ENCODE measurements at places on chromosomes 2 and 18.

GRCh38 chr2:43284967-43285366 lies 58.6 kb upstream of the ZFP36L2 start:
- no peak for DNase-seq

GRCh38 chr2:12597610-12598009 lies 119.1 kb upstream of the TRIB2 start:
- DNase-seq: no peak

DNA sequence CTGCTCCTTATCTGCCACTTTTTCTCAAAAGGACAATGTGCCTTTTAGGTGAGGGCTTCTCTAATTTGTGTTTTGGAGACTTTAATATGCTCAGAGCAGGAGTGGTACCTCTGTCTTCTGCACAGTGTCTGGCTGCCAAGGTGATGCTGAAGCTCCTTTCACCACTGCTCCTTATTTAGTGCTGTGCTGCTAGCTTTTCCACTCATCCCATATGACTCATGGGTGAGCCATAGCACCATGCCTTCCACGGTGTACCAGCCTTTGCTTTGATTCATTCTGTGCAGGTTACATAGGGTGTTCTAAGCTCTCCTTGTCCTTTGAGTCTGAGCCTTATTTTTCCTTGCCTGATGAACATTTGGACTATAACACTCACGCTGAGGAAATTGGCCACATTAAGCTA lies 202.4 kb downstream of the ARL6IP6 start:
- no peak for DNase-seq

DNA sequence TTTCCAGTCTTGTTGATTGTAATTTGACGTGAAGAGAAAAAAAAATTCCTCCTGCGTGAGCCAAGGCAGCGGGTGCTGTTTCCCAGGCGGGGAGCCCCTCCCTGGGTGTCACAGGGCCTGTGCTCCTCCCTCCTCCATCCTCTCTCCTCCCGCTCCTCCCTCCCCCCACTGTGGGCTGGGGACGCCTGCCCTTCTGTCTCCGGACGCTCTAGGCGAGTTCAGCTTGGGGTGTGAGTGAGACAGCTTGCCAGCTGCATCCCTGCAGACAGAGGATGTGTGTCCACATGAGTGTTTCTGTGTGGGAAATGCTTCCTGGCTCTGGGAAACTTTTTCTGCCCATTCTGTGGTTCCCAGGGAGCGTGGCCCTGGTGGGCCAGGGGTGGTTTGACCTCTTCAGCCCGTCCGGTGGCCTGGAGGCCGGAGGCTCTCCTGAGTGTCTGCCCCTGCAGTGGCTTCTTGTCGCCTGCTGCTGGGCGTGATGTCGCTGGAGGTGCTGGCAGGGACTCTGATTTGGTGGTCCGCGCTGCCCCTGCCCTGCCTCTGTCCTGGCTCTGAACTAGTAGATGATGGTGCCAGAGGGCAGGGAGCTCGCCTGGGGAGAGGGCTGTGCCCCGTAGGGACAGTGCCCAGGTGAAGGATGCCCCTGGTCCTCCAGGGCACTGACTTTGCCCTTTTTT lies 96.4 kb downstream of the USP40 start:
- DNase-seq: no peak

DNA sequence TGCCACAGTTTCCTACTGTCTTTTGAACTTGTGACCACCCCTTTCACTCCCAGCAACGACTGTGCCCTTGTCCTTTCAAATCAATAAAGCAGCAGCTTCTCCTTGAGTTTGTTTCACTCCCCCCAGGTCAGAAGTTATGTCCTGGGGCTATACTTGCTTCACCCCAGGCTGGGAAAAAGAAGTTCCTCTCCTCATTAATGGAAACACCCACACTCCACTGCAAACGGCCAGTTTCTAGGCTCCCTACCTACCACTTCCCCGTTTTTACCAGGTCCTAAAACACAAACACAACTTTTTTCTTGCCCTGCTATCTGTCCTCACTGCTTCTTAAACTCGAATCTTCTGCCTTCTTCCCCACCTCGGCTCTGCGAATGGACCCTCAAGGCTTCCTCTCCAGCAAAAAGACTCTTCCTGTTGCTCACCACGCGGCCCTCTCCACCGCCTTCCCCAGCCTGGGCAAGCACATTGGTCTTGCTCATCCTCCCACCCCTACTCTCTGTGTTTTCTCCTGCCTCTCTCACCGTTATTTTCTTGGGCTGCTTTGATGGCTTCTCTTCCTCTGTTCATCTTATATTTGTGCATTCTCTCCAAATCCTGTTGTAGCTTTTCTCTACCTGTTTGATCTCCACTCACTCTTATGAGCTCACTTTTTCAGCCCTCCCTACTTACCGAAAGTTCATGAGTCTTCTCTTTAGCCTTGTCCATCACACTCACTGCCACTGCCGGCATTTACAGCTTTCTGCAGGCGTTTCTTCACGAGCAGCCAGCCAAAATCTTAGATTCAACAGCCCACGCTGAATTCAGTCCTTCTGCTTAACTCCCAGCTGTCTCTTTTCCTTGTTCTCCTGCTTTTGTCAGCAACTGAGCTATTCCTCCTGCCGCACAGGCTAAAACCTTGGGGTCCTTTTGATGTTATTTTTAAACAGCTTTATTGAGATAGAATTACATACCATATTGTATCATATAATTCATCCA lies 7.0 kb upstream of the SP5 start:
- DNase-seq: no peak

DNA sequence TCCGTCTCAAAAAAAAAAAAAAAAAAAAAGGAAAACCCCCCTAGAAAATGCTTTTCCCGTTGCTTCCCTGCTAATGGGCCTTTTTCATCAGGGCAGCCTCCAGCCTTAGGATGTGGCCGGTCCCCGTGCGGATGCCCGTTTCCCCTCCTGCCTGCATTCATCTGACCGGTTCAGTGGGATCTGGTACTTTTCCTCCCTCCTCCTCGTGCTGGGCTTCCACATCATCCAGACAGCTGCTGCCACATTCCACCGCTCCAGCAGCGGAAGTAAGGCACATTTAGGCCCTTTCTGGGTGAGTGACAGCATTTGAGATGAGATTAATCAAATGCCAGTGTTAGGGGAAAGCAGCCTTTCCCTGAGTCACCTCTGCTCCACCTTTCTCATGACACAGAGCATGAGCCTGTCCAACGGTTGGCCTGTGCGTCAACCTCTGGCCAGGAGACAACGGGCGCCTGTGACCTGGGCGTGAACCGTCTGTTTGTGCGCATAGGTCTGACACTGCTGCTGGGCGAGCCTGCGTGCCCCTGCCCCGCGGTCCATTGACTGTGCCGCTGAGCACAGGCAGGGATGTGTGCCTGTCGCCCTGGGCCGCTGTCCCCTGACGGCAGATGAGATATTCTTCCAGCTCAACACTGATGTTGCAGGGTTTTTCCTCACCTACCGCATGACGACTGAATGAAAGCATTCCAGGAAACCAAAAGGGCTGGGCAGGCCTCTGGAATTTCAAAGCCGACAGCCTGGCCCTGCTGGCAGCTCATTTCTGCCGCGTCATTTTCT lies 174.0 kb downstream of the TGIF1 start:
- DNase-seq: no peak

GRCh38 chr2:133591164-133591563 lies 22.9 kb upstream of the NCKAP5 start:
- DNase-seq: no peak

GRCh38 chr2:96315400-96316071 lies 9.6 kb upstream of the ITPRIPL1 start:
- no peak for DNase-seq

- DNase-seq: no peak
These were observed 136.1 kb upstream of the NOSTRIN start for GRCh38 chr2:168666339-168666738.

- peak; percentile 64 for DNase-seq
These were observed at the start of gene HPCAL1 for GRCh38 chr2:10302479-10303180. TSS of gene HPCAL1 (plus strand) at chr2:10302904. CDS start at chr2:10419758, 116,854 bp downstream.

- DNase-seq: no peak
These were observed 81.7 kb downstream of the COL4A4 start for GRCh38 chr2:227082286-227082685.

DNA sequence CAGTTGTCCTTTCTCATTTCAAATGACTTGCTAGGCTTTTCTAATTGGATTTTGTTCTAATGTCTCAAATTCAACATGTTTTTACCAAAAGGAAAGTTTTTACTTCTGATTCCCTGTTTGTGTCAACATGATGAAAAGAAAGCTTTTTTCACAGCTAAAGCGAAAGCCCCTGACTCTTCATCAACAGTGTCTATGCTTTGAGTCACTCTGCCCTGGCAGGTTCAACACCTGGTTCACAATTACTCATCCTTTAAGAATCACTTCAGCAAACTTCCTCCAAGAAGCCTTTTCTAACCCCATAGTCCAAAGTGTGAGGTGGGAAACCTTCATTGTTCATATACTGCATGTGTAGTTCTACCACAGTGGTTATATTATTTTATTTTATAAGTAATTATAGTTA lies 7.6 kb upstream of the DSG2 start:
- DNase-seq: no peak

DNA sequence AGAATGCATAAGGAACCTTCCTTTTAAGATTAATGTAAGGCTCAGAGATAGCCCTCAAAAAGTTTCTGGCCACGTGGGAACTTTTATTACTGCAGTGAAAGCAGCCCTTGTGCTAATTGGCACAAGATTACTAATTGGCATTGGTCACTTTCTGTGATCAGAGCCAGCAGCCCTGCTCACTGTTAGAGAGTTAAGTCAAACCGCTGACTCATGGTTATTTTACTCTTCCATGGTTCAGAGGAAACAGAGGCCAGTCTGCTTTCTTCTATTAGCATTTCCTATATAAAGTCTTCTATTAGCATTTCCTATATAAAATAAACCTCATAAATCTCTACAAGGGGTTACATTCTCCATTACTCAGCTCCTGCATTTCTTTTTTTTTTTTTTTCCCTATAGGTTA lies 1.5 kb upstream of the SLC35G4 start:
- DNase-seq: no peak

All from stimulated activated CD8-positive, alpha-beta memory T cell treated with anti-CD3 and anti-CD28 coated beads, Interleukin-7, amount 100 ng/mL, for 1 hour (primary cell).